ENCODE measurements at places on chromosomes 7 and 10.

GRCh38 chr10:132532749-132533560 is 4.6 kb upstream of the INPP5A start:
- DNase-seq = peak; percentile 87

- DNase-seq = no peak
Measured at GRCh38 chr7:25359471-25360059, 131.3 kb upstream of the NPVF start.

GRCh38 chr7:86768394-86768793 is 124.7 kb downstream of the GRM3 start:
- DNase-seq = no peak

DNA sequence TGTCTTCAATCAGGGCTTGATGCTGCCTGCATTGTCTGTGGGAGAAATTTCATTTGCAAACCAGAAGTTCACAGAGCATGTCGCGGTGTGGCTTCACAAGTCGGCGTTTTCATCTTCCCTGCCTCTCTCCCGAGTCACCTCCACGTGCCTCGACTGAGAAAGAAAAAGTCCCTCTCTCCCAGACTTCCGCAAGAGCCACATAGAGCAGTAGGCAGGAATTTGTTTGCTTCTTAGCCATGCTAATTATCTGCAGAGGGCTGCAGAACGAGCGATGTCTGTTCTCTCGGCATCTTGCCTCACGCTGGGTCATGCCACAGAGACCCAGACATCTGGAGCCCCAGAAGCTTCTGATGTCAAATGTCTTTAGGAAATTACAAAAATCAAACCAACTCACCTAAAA is 272.2 kb downstream of the TCF7L2 start:
- DNase-seq = no peak

DNA sequence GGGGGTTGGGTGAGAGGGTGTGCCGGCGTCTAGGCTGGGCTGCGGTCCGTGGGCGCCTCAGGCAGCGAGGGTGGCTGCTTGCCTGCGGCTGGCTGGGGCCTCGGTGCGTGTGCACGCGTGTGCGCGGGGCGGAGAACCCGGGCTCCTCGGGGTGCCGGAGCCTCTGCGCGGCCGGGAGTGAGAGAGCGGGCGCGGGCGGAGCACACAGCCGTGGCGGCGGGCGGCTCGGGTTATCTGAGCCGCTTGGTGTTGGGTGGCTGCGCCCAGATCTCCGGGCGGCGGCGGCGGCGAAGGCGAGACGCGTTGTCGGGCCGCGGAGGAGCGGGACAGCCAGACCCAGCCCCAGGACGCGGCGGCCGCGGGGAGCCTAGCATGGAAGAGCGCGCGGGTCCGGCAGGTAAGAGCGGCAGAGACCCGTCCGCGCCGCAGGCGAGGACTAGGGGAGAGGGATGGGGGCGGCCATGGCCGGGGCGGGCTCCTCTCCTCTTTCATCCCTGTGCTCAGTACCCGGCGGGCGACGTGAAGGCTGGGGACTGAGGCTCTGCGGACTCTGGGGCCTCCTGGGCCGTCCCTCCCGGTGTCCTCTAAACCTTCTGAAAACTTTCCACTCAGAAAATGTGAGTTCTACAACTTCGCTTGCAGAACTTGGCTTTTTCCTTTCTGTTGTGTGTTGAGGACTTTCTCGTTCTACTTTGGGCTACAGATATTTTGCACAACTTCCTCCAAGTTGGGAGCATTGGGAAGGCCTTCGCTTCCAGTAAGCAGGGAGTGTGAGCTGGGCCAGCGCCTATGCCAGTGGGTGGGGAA is 9.8 kb upstream of the PAX2 start:
- no peak for DNase-seq

- DNase-seq = peak; percentile 91
Measured at GRCh38 chr7:13880789-13881188, 108.7 kb downstream of the ETV1 start.

GRCh38 chr7:90657481-90657880 is 61.4 kb downstream of the CDK14 start:
- DNase-seq = no peak

GRCh38 chr10:4344492-4344994 is 481.5 kb upstream of the AKR1E2 start:
- peak; percentile 100 for DNase-seq

GRCh38 chr10:2120746-2121145 is 383.4 kb upstream of the ADARB2 start:
- no peak for DNase-seq

- DNase-seq = peak; percentile 34
Measured at GRCh38 chr7:156897673-156898072, 4.7 kb upstream of the LMBR1 start.

GRCh38 chr10:98138031-98138430 is 3.6 kb downstream of the R3HCC1L start:
- DNase-seq = no peak

DNA sequence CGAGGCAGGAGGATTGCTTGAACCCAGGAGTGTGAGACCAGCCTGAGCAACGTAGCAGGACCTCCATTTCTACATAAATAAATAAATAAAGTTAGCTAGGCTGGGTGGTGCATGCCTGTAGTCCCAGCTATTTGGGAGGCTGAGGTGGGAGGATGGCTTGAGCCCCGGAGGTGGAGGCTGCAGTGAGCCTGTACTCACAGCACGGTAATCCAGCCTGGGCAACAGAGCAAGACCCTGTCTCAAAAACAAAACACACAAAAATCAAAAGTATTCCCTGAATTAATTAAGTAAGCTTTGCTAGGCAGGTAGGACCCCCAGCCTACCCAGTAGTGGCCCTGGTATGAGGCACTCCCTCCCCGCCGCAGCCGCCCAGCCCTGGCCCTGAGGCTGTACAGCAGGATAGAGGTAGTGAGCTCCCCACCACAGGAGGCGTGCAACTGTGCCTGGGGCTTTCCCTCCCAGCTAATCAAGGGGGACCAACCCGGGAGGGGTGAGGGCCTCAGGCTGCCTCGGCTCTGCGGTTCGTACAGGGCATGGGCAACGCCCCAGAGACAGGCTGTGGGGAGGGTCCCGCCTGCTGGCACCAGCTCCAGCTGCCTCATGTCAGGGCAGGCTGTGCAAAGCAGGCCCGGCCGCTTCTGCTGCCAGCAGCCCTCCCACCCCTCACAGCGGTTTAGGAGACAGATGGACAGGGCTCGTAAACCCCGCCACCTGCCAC is 1.0 kb upstream of the CYP2W1 start:
- DNase-seq = no peak

DNA sequence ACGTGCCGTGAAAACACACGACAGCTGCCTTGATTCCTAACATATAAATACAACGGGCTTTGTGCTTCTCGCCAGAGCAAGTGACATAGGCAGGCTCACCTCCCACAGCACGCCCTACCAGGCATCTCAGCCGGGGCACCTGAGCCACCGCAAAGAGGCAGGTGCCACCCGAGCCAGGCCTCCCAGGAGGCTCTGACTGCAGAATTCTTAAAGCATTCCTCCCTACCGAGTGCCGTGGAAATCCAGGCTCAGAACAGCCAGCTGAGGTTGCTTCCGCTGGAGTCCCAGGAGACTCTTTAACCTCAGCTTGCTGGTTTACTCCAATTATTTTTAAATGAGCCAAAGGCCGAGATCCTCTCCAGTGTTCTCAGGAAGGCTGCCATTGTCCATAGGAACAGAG is 206.5 kb downstream of the USP6NL start:
- no peak for DNase-seq

- no peak for DNase-seq
Measured at GRCh38 chr7:67753891-67754290, 757.3 kb downstream of the TYW1 start.

- DNase-seq = no peak
Measured at GRCh38 chr7:78175330-78176100, 376.9 kb downstream of the PHTF2 start.

DNA sequence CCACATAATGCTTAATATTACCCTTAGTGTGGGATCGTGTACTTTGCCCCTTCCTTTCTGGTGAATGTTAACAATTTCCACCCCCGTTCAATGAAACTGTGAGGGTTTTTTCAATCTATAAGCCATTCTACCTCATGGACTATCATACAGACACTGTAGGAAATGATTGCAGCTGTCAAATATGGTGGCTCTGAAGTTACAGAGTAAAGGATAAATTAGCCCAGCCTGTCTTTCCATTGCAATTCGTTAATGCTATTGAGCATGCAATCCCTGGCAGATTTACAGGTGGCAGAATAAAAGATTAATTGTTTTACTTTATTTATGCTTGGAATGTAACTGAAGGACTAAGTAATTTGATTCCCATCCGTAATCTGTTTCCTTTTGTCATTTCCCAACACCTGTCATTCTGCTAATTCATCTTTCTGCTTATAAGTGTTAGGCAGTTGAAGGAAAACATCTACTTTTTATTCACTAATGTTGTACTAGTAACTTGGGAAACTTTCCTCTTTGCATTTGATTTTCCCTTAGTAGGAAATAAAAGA is 1211.6 kb upstream of the LRRN3 start:
- DNase-seq = no peak

DNA sequence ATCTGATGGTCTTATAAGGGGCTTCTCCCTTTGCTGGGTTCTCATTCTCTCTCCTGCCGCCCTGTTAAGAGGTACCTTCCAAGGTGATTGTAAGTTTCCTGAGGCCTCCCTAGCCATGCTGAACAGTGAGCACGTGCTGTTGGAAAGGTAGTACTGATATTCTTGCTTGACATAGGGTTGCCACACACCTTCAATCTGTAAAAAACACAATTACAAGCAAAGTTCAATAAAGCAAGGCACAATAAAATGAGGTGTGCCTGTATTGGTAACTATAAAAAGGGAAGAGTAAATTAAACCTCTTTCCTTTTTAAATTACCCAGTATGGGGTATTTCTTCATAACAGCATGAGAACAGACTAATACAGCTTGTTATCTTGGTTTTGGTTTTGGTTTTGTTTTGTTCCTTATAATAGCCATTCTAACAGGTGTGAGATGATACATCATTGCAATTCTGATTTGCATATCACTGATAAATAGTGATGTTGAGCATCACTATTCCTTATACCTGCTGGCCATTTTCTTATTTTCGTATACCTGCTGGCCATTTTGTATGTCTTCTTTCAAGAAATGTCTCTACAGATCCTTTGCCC is 164.9 kb upstream of the TRIM24 start:
- DNase-seq = no peak

GRCh38 chr10:114709984-114710383 is 51.9 kb upstream of the ABLIM1 start:
- DNase-seq = peak; percentile 60

Measured in IMR-90 (cell line).